ENCODE measurements at places on chromosomes 2 and 18. TPM values are rescaled to one million over a fixed set of nuclear protein-coding genes. Genes with fewer than 3 reads are reported as not detected.

Gene EFR3B
- under 0.01 TPM for total RNA-seq

Gene CRYGC
- not detected for total RNA-seq

Gene XDH
- total RNA-seq: 0.32 TPM

DNA sequence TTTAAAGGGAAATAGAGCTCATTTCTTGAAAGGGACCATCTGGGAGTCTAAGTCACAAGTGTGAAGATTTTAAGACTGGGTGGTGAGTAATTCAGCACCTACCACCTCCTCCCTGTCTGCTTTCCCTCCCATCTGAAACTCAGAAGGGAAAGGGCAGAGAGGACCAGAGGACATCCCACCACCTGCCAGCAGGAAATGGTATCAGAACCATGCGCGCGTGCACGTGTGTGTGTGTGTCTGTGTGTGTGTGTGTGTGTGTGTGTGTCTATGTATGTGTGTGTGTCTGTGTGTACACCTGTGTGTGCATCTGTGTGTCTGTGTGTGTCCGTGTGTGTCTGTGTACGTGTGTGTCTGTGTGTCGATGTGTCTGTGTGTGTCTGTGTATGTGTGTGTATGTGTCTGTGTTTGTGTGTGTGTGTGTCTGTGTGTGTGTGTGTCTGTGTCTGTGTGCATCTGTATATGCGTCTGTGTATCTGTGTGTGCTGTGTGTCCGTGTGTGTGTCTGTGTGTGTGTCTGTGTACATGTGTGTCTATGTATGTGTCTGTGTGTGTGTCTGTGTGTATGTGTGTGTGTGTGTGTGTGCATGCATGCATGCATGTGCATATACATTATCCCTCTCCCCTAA, 76.8 kb downstream of the ZFP36L2 start:
- no peak for DNase-seq

DNA sequence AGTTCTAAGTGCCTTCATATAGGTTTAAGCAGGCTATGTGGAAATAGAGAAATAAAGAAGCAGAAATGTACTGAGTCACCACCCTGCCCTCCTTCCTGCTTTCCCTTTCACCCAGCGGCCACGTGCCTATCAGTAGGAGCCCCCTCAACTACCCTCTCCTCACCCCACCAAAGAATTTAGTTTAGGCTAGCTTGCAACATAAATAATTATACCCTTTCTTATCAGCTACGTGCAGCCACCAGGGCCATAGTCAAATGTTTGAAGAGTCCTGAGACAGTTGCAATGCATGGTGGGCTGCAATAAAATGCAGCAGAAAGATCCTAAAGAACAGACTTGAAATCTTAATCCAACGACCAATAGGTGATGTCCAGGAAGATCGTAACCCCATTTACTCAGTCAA, 101.2 kb downstream of the RTP5 start:
- no peak for DNase-seq

DNA sequence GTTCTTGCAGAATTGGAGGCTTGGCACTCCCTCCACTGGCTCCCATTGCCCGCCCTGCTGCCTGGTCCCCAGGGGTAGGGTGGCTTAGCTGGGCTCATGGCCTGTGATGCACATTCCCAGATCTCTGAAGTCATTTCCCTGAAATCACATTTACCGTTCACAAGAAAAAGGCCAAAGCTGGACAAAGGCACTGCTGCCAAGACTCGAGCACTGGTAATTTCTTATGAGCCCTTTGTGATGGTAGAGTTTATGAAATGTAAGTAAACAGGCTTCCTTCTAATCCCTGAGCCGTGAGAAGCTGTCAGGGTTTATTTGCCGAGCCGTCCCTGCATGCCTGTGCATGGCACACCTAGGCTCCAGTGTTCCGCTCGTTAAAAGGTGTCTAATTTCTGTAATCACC, 247.2 kb upstream of the EPAS1 start:
- no peak for DNase-seq

DNA sequence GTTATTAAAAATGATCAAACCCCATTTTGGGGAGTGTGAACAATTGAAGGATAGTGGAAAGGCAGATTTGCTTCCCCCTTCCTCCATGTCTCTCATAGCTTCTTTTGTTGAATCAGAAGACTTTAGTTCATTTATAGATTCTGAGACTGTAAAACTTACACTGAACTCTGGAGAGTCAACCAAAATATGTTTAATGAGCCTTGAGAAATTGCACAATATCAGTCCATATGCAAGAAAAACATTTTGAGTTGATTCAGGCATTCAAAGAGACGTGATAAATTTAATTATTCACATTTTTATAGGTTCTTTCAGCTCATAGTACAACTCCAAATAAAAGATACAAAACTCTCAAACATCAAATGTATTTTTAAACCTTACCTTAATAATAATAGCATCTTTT, 354.4 kb upstream of the SPRED2 start:
- no peak for DNase-seq

GRCh38 chr2:237315170-237315828, 98.7 kb downstream of the COL6A3 start:
- peak; percentile 97 for DNase-seq

GRCh38 chr2:13334545-13334944, 617.8 kb downstream of the TRIB2 start:
- DNase-seq: no peak

Measured in fibroblast of villous mesenchyme (primary cell).